ENCODE measurements at places on chromosomes 7 and 10. TPM values are rescaled to one million over a fixed set of nuclear protein-coding genes. Genes with fewer than 3 reads are reported as not detected.

GRCh38 chr7:106901828-106902441, 36.9 kb downstream of the PIK3CG start:
- no peak for DNase-seq

- DNase-seq: no peak
Observed at GRCh38 chr10:87684001-87684638, 24.4 kb downstream of the PAPSS2 start.

Gene GJD4
- 0.33 TPM for total RNA-seq

GRCh38 chr10:34113504-34114225, 701.4 kb downstream of the PARD3 start:
- DNase-seq: no peak

DNA sequence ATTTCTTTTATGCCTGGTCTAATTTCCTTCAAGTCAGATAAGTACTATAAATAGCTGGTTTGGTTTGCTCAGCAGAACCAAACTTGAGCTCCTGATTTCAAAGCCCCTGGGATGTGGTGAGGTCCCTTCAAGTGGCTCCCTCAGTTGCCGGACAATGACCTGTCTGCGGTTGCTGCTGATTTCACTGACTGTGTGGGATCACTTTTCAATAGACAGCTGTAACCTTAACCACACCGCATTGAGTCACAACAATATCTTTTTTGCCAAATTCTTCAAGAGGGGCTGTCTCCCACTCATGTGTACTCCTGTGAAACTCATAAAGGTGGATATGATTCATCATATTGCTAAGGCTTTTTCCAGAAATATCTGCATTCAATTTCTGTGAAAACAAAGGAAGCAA, 23.1 kb upstream of the ITGA8 start:
- DNase-seq: peak; percentile 56

GRCh38 chr7:154879629-154880028, 123.3 kb downstream of the PAXIP1 start:
- DNase-seq: no peak

Gene CPXM2
- not detected for total RNA-seq

DNA sequence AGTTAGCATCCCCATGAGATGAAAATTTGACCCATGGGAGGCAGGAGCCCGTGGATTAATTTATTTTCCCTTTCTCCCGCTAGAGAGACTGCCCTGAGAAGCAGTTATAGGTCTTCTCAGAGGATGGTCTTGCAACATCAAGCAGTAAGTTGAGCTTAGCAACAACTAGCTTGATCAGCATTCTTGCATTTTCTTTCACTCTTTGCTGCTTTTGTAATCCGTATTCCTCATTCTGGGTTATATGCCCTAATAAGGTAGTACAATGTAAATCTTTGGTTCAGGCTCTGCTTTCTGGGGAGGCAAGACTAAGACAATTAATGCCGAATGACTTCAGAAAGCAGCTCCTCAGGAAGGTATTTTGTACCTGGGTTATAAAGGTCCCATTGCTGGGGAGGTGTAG, 146.8 kb downstream of the FZD1 start:
- no peak for DNase-seq

Gene DEPP1
- total RNA-seq: 8.0 TPM

Gene CUBN
- total RNA-seq: 0.80 TPM

GRCh38 chr10:104040862-104041789, 44.6 kb downstream of the COL17A1 start:
- DNase-seq: no peak

- DNase-seq: no peak
Observed at GRCh38 chr10:20417791-20418190, 479.3 kb downstream of the NEBL start.

Gene ADRB1
- total RNA-seq: 0.15 TPM

DNA sequence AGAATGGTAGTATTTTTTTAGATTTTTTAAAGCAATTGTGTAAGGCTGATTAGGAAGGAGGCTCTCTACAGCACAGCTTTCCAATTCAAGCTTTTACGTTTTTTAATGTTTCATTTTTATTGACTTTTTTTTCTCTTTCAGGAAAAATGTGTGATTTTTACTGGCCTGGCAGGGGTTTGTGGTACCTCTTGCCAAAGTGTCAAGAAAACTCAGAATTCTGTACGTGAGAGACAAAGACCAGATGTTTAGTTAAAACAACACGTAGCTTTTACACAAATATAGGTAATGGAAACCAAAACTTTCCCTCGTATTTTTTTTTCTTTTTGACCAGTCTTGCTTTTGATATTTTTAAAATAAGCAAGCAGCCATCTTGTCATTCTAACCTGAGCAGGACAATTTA, 6.0 kb upstream of the NPVF start:
- DNase-seq: no peak

Gene SLF2
- 19.5 TPM for total RNA-seq
